Stimulated activated CD8-positive, alpha-beta memory T cell treated with anti-CD3 and anti-CD28 coated beads, Interleukin-4, amount 100 ng/mL, for 4 hours (primary cell): ENCODE measurements at places on chromosomes 2 and 18.

DNA sequence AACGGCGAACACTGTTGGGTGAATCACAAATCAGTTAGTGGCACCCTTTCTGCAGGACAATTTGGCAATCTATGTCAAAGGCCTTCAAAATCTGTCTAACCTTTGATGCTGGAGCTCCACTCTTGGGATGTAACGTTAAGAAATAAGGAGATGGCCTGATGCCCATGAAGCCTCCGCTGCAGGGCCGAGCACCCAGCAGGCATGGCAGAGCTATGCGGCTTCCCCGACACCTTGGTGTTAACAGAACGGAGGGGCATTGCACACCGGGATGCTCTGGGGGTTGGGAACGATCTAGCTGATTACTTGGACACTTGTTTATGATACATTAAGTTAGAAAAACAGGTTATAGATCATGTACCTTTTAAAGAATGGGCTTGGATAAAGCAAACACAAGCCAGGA, 265.3 kb downstream of the HDAC4 start:
- no peak for DNase-seq

DNA sequence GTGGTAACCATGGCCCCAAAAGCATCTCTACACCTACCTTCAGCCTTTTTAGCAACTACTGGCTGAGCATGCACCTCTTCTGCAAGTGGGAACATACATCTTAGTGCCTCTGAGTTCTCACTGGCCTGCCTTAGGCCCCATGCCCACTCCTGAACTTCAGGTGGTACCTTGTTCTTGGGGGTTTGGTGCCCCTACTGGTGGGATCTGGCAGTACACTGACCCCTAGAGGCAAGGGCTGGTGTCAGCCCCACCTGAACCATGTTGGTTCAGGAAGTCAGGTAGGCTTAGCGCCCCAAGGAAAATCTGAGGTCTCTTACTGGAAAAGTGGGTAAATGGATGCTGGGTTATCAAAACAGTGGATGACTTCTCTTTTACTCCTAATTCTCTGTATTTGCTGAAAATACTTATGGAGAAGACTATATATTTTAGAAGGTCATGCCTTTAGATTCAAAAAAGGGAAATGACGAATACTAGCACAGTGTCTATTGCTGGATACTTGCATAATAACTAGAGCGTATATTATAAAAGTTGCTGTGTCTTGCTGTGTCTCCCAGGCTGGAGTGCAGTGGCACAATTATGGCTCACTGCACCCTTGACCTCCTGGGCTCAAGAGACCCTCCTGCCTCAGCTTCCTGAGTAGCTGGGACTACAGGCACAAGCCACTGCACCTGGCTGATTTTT, 84.6 kb downstream of the RAB31 start:
- peak; percentile 2 for DNase-seq

- DNase-seq: no peak
These were observed 8.8 kb upstream of the POMC start for GRCh38 chr2:25177211-25177611.

- DNase-seq: no peak
These were observed 207.2 kb downstream of the ETAA1 start for GRCh38 chr2:67604360-67604759.

DNA sequence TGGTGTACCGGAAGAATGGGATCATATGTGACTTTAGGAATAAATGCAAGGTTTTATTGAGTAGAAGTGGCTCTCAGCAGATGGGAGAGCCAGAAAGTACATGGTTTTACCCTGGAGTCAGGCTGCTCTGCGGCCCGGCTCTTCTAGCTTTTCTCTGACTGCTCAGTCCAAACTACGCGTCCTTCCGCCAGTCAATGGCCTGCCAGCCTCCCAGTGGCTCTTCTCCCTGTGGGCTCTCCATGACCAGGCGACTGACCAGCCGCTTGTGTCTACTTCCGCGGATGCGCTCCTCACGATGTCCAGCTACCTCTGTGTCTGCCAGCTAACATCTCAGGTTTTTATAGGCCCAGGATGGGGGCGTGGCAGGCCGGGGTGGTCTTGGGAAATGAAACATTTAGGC, 220.4 kb downstream of the VAPA start:
- no peak for DNase-seq

- DNase-seq: no peak
These were observed 1586.8 kb upstream of the ACVR2A start for GRCh38 chr2:146258071-146258470.
